GM04504 (cell line): ENCODE measurements at places on chromosomes 4 and X.

- no peak for DNase-seq
Observed at GRCh38 chrX:6175914-6176313, 52.8 kb downstream of the NLGN4X start.

- no peak for DNase-seq
Observed at GRCh38 chrX:2578864-2579263, 78.1 kb upstream of the DHRSX start.

DNA sequence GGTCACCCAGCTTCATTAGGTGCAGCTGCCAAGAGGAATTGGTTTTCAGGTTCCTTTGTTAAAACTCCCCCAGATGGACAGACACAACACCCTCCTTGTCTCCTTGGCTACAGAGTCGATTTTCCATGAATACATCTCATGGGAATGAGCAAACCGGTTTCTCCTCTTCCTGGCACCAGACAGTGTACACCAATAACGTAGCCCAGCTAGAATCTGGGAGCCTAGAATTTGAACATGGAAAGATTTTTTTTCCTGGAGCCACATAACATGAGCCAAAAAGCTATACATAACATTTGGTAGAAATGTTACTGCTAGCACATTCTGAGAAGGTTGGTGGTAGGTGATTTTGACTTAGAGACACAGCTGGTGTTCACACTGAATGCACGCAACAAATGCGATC lies 62.9 kb upstream of the SLC34A2 start:
- DNase-seq, result no peak

GRCh38 chrX:39643550-39643949 lies 454.2 kb downstream of the BCOR start:
- no peak for DNase-seq
